ENCODE measurements at places on chromosomes 7 and 10.

DNA sequence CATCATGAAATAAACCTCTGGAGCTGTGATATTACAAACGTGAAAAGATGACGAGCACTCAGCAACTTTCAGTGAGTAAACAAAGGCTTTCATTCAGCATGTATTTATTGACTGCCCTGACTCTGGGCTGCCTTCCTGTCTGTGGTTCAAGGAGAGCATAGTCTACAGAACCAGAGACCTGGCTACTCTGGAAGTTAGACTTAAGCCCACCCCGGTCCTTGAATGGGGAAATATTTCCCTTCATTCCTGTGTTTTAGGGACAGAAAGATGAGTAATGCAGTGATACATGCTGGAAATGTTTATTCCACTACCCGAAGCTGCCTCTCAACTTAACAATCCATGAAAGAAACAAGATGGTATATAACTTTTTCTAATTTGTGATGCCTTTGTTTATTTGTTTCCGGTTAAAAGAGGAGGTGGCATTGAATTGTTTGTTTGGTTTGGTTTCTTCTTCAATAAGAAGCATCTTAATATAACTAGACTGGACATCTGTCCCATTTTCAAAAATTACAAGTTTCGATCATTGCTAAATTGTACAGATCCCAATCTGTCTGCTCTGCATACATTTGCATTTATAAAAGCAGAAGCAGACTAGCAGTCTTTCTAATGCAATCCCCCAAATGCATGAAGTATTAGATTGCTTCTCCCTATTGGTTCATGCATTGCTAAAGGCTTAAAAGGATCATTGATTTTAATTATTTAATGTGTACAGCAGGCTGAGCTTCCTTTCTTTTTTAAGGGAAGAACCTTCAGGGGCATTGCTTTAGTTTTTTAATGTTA is 57.7 kb downstream of the TRUB1 start:
- DNase-seq = no peak

- DNase-seq = no peak
Observed at GRCh38 chr7:86668315-86668714, 24.6 kb downstream of the GRM3 start.

DNA sequence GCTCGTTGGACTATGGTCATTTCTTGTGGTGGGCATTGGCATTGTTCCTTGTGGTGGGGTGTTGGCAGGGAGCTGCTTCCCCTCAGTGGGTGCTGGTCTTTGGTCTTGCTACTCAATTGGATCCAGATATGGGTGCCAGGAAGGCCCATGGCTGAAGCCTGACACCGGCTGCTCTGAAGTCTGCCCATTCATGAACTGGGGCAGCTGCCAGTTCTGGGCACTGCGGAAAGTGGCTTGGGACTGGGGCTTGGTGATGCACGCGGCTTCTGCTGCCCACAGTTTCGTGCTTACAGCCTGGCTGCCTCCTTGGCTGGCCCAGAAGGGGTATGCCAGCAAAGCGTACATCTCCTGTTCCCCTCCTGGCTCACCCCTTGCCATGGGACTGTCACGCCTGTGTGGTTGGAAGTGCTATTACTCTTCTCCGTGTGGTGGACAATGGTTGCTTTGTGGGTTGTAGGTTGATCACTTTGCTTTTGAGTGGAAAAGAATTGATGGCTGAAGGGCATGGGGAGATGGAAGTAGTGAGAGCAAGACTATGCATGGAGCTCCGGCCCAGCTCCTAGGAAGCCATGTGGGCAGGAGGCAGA is 54.7 kb downstream of the ADAMTS14 start:
- DNase-seq = no peak

GRCh38 chr7:24411226-24411625 is 127.2 kb downstream of the NPY start:
- no peak for DNase-seq

GRCh38 chr7:24741679-24742505 is 15.4 kb downstream of the GSDME start:
- DNase-seq = no peak

- DNase-seq = no peak
Observed at GRCh38 chr7:124662937-124663336, 102.7 kb downstream of the GPR37 start.

DNA sequence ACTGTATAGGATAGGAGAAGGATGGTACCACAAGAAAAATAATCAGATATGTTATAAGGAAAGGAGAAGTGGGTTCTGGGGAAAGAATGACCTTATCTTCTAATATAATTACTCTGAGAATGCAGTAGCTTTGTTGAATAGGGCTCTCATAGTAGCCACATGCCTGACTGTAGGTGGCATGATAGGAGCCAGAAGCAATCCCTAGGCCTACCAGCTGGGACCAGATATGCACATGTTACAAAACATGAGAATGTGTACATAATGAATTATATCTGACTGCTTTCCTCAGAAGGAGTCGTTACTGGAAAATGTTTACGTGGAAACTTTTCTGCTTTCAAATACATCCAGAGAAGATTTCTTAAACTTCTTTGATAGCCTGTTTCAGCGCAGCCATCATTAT is 53.2 kb upstream of the FAM3C start:
- no peak for DNase-seq

DNA sequence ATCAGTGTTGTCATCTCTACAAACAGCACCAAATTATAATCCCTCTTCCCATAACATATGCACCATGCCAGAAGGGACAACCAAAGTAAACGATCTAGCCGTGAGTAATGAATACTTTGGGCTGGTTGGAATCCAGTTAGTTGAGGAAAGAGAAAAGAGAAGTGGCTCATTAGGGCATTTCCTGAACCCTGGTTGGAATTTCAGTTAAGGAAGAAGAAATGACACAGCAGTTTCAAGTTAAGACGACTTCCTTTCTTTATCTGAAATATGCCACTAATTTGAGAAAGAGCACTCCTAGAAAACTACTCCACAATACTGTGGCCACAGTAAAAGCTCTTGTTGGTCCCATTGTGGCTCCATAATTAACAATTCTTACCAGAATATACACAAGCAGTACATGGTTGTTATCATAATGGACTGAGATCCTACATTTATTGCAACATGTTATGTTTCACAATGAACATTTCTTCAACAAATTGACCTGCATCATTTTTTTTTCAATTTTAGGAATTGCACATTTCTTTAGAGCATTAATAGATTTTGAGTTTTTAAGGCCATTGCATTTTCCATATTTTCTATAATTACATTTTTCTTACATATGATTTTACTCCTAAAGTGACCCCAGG is at the start of gene TFEC:
TFEC (minus strand) TSS at position 113 of the 626 bp plus-strand sequence. CDS start 46,322 bp downstream, outside the sequence.
- no peak for DNase-seq

DNA sequence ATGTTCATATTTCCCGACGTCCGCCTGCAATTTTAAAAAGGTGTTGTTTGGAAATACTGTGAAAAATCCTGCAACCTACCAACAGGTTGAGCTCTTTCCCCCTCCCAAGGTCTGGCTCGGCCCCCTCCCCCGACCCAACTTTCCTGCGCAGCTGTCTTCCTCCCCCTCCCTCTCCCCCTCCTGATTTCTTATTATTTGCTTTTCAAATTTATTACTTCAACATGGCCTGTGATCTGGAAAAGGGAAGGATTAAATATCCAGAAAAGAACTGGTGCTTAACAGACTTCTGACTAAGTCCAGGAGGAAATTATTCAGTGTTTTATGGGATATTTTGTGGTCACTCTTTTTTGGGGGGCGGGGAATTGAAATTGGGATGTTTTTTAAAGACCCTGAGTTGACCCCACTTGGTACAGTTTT is 2.4 kb downstream of the ARID5B start:
- DNase-seq = no peak

Data from CD4-positive, alpha-beta T cell treated with Interleukin-6 for 4 hours (primary cell).